Activated CD4-positive, alpha-beta memory T cell treated with anti-CD3 and anti-CD28 coated beads for 36 hours (primary cell): ENCODE measurements at places on chromosomes 7 and 10.

DNA sequence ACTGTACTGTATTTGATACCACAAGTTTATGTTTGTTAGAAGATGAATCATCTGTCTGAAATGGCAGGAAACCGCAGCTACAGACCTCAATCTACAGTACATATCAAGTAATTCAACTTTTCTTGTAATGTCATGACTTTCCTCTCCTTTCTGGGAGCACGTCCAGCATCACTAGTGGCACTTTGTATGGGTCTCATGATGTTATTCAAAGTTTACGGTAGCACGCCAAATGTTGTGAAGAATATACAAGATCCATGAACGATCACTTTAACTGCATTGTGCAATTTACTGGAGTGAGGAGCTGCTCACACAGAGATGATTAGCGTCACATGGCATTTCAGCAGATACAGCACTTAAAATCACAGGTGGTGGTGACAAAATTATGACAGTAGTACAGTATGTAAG lies 257.8 kb upstream of the GNAI1 start:
- no peak for DNase-seq

DNA sequence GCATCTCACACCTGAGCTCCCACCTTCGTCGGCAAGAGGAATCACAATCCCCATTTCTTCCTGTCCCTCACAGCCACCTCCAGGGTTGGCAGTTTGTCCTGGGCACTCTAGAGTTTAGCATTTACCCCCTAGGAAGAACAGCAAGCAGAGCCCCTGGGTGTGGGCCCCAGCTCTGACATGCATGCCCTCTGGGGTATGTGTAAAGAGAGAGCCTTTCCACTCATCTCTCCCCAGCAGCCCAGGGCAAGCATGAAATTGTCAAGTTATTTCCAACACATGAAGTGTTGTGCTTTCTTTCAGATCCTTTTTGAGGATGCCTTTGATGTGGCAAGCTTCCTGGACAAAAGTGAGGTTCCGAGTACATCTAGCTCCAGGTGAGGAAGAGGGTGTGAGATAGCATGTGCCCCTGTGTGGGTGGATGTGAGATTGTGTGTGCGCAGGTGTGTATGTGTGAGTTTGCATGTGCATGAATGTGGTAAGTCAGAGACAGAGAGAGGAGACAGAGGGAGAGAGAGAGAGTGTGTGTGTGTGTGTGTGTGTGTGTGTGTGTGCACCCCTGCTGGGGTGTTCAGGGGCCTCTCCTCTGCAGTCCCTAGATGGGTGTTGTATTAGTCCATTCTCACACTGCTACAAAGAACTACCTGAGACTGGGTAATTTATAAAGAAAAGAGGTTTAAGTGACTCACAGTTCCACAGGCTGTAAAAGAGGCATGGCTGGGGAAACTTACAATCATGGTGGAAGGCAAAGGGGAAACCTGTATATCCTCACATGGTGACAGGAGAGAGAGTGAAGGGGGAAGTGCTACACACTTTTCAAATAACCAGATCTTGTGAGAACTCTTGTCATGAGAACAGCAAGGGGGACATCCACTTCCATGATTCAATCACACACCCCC lies 18.1 kb downstream of the STRA8 start:
- DNase-seq, result peak; percentile 13

DNA sequence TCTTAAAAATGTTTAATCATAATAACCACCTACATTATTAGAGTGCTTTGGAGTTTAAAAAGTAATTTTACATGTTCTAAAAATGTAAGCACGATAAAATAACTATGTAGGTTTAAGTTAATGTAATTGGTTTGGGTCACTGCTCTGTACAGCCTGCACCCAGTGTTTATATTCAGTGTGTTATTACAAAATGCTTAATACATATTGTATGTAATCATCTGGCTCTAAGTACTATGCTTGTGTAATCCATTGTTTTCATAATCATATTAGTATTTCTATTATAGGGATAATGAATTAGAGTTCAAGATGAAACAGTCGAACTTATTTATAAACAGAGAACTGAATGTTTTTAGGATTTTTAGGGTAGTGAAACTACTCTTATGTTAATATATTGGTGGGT lies 13.1 kb downstream of the RPA3 start:
- no peak for DNase-seq

- DNase-seq, result no peak
Measured at GRCh38 chr7:132177708-132178401, 398.4 kb downstream of the PLXNA4 start.

GRCh38 chr7:13035233-13035632 lies 347.8 kb downstream of the ARL4A start:
- DNase-seq, result no peak

DNA sequence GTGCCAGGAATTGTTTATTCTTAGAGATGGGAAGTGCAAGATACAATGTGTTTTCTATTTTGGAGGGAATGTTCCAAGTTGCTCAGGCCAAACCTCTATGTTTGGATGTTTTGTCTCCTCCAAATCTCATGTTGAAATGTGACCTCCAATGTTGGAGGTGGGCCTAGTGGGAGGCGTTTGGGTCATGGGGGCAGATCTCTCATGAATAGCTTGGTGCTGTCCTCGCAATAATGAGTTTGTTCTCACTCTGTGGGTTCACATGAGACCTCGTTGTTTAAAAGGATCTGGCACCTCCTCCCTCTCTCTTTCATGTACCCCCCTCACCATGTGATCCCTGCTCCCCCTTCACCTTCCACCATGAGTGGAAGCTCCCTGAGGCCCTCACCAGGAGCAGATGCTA lies 8.3 kb upstream of the GDF10 start:
- no peak for DNase-seq

GRCh38 chr7:13278020-13278419 lies 590.6 kb downstream of the ARL4A start:
- DNase-seq, result no peak

DNA sequence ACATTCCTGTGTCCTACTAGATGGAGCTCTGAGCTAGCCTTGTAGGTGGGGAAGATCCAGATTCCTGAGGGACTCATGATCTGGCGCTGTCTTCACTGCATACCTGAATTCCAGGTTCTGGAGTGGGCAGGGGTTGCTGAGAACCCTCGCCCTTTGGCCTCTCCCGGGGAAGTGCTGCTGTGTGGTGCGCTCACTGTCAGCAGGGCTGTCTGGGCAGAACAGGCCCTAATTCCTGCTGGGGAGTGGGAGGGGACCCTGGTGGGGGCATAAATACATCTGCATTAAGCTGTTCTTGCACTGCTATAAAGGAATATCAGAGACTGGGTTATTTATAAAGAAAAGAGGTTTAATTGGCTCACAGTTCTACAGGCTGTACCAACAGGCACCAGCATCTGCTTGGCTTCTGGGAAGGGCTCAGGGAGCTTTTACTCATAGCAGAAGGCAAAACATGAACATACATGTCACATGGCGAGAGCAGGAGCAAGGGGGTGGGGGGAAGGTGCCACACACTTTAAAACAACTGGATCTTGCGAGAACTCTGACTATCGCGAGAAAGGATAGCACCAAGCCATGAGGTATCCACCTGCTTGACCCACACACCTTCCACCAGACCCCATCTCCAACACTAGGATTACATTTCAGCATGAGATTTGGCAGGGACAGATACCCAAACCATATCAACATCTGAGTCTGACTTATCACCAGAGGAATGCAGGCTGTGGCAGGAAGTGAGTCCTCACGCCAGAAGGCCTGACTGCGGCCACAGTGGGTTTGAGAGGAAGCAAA lies 115.0 kb downstream of the ADCY1 start:
- no peak for DNase-seq

DNA sequence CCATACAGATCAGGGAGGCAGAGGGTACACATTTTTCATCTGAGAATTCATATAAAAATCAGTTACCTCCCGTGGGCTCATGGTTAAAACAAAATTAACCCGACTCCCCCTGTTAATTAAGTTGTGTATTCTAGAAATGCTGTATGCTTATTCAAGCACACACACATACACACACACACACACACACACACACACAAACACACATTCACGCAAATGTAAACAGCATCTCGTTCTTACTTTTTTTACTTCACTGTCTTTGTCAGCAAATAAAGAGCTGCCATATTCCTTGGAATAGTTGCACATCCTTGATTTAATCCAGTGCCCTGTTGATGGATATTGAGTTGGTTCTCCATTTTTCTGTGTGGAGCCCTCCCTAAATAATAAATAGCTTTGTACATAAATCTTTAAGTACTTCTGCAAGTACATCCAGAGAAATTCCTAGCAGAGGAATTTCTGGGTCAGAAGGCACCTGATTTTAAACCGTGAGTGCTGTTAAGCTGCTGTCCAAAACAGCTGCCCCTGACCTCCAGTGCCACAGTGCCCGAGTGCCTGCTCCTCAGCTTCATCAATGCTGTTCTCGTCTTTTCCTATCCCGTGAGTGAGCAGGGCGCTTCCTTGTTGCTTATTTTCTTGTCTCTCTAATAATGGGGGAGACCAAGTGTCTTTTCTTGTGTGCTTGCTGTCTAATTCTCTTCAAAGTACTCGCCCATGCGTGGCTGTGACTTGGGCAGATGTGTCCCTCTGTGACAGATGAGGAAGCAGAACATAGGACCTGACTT lies 117.2 kb downstream of the RGS10 start:
- DNase-seq, result no peak

DNA sequence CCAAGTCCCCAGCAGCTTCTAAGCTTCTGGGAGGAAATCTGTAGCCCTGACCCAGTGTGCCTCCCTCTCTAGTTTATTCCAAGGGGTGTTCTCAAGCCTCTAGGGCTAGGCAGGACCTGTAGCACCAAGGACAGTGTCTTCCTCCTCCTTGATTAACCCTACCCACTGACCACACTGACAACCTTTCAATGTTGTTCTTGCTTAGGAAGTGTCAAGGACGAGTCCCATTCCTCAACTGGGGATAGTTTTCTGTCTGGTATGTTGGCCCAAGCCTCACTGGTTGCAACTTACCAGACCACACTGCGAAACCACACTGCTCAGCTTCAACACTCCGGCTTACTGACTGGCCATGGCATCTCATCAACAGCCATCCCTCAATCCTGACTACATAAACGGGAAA lies 100.0 kb downstream of the RNF216 start:
- DNase-seq, result no peak

DNA sequence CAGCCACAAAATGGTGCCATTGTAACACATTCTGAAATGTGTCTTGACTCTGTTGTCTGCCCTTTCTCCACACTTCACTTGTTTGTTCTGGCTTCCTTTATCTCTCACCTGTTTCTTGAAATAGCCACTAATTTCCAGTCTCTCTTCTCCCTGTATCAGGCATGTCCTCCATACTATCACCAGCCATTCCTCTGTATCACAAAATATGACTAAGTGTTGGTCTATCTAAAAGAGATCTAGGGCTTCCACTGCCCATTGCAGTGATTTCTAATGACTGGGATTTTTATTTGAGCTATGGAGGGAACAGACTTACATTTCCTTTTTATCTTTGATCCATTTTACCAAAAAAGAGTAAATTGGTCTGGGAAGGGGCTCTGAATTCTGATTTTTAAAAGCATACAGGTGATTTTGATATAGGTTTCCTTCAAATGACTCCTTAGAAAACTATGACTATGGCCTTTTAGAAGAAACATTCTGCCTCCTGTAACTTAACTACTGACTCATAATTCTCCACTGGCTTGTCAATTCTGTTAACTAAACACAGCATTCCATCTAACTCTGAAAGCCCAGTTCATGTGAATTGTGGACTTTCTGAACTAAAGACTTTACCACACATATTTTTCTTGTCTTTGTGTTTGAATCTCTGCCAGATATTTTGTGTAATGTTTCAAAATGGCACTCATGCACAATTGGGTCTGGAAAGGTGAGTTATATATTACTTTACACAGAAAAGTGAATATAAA lies 1121.4 kb downstream of the XPNPEP1 start:
- no peak for DNase-seq

GRCh38 chr7:42035210-42035609 lies 201.8 kb downstream of the GLI3 start:
- DNase-seq, result no peak

DNA sequence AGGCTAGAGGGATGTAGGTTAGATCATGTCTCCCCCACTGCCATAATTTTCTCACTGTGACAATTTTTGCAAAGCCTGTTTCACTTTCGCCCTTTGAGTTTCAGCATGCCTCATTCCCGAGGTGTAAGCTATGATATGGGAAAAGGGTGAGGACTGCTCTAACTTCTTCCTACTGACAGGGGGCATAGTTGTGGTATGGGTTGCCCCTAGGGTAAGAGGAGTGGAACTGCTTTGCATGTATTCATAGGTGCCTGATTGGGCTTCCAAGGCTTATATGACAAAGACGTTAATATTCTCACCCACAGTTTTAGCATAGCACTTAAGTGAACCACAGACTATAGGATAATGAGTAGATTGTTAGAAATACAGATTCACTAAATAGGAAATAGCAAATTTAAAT lies 148.7 kb downstream of the BBS9 start:
- DNase-seq, result no peak

DNA sequence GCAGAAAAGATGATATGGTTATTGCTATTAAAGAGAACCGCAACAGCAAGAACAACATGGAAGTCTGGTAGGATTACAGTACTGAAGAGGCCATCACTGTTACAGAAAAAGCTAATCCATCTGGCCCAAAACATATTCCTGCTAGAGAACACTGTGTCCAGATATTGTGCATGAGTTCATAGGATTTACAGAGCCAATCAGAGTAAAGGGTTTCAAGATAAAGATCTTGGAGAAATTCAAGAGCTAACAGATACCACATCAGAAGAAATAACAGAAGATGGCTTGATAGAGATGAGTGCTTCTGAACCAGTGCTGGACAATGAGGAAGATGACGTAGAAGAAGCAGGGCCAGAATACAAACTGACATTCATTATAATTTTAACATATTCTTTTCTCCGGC lies 58.7 kb downstream of the MINDY3 start:
- DNase-seq, result no peak

GRCh38 chr10:130380056-130380455 lies 243.9 kb downstream of the GLRX3 start:
- DNase-seq, result no peak

GRCh38 chr7:23918856-23919255 lies 208.8 kb downstream of the STK31 start:
- DNase-seq, result no peak
